ENCODE measurements at places on chromosomes 4 and X.

DNA sequence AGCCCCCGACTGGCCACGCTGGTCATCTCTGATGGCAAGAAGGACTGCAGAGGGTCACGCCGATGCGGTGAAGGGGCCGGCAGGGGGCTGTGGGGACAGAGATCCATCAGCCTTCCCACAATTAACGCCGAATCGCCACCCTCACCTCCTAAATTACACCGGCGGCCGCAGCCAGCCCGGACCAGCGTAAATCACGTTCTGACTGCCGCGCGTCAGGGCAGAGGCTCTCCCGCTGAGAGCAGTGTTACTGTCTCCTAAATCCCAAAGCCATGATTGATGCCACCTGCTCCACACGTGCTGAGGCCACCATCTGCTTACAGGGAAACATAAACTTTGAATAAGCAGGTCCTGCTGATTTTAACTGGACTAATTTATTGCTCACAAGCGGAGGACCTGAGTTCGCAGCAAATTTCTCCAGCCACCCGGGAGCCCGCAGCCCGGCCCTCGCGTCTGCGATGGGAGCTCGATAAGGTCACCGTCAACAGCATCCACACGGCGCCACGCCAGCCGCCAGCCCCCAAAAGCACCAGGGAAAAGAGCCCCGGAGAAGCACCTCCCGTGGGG is 127.3 kb upstream of the NKX1-1 start:
- DNase-seq: no peak

GRCh38 chr4:141676087-141676670 is 39.8 kb downstream of the IL15 start:
- DNase-seq: no peak

- DNase-seq: peak; percentile 84
Measured at GRCh38 chr4:122341886-122342285, 36.9 kb upstream of the ADAD1 start.

DNA sequence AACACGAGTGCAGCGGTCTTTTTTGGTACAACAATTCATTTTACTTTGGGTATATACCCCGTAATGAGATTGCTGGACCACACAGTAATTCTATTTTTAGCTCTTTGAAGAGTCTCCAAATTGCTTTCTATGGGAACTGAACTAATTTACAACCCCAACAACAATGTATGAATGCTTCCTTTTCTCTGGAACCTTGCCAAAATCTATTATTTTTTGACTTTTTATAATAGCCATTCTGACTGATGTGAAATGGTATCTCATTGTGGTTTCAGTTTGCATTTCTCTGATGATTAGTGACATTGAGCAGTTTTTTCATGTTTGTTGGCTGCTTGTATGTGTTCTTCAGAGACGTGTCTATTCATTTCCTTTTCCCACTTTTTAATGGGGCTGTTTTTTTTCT is 240.8 kb downstream of the STK32B start:
- DNase-seq: no peak

- peak; percentile 42 for DNase-seq
Measured at GRCh38 chr4:13159041-13159620, 325.0 kb downstream of the RAB28 start.

- DNase-seq: no peak
Measured at GRCh38 chr4:103998756-103999155, 279.0 kb upstream of the TACR3 start.

GRCh38 chr4:45946699-45947098 is 177.2 kb downstream of the GABRG1 start:
- no peak for DNase-seq

GRCh38 chr4:173793937-173794510 is 264.0 kb upstream of the HAND2 start:
- DNase-seq: no peak

- peak; percentile 73 for DNase-seq
Measured at GRCh38 chrX:151981129-151981528, 6.7 kb upstream of the GABRE start.

DNA sequence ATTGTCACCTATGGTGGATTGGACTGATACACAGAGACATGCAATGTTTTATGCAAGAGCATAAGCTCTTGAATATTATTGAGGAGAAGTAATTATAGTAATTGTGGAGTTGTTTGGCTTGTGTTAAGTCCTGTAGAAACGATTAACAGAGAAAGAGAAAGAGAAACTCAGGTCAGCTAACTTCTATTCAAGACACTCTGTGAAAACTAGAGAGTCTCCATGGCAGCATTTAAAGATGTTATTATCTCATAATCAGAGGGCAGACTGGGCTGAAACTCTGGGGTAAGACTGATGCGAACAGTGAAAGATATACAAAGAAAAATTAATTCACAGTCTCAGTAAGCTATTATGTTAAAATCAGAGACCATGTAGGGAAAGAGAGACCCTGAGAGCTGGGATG is 625.7 kb downstream of the FAT4 start:
- no peak for DNase-seq

DNA sequence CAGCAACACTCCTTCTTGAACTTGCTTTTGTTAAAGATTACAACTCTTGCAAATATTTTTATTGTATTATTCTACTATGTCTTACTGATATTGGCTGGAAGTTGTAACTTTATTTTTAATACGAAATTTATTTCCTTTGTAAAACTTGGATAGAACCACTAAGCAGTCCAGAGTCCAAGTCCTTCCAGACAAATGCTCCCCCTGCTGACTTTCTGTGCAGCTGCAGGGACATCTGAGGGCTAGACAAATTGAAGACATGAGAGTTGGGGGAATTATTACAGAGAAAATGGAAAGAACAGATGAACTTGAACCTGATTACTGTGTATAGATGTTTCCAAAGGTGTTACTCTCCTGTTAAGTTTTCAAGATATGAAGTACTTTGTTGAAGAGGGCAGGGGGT is 238.8 kb downstream of the GRIA3 start:
- no peak for DNase-seq

DNA sequence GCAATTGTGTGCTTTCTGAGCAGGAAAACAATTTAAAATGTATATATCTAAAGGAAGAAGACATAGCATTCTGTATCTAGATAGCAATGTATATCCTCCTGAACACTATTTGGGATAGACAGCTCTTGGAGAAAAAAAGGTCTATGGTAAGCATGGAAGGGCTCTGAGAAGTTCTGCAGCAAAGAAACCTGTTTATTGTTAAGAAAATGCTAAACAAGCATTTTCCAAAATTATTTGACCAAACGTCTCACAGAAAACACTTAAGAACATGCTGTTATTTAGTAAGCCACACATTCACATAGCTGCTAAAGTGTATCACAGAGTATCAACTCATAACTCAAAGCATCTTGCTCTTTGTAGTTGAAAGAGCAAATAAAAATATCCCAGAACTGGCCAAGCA is 67.9 kb downstream of the SH3RF1 start:
- no peak for DNase-seq

- no peak for DNase-seq
Measured at GRCh38 chrX:2220829-2221567, 279.8 kb downstream of the DHRSX start.

DNA sequence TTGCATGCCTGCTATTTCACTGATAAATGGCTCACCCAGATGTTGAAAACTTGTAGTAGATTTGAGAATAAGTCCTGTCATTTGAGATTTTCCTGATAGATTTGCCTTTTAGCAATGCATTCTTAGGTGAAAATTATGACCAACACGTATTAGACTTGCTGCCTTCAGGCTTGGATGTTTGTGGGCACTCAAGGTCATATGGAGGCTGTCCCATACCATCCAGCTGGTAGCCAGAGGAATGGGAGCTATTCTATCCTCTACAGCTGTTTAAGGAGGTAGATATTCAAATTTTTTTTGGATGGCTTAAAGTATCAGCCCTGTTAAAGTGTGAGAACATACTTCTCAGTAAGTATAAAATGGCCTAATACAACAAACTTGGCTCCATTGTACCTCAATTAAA is 34.7 kb downstream of the RTL3 start:
- DNase-seq: no peak

- DNase-seq: no peak
Measured at GRCh38 chr4:138238521-138239292, 3.4 kb downstream of the SLC7A11 start.

- no peak for DNase-seq
Measured at GRCh38 chrX:45068569-45068968, 132.1 kb downstream of the DIPK2B start.

DNA sequence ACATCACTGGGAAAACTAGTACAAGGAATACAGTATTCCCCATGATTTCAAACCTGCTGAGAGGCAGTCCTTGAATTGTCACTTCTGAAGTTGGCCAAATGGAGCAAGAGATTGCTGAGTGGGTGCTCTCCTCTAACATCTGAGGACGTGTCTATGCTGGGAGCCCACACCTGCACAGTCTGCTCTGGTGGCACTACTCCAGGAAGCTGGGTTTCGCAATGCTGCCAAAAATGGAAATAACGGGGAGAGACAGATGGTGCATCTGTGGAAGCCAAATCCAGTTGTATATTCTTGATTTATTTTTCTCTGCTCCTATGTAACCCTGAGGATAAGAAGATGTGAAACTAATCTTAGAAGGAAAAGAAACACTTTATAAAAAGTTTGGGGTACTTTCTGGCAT is 240.1 kb upstream of the CTSO start:
- DNase-seq: peak; percentile 43

- DNase-seq: no peak
Measured at GRCh38 chr4:61693520-61693919, 493.4 kb downstream of the ADGRL3 start.

DNA sequence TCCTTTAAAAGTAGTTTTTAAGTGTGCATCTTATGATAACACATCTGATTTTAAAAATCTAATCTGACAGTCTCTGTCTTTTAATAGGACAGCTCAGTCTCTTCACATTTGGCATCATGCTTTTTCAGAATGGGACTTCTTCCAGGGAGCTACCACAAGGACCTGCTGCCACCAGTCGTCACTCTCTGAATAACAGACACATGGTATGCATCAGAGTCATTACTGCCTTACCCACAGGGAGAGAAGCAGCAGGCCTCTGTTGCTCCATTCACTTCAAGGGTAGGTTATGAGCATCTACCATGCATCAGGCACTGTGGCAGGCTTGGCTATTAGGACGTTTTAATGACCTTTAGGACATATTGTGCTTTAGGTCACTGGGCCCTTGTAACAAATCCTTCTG is 50.0 kb upstream of the AFAP1 start:
- no peak for DNase-seq

GRCh38 chr4:173332963-173333657 is 1.0 kb downstream of the HMGB2 start:
- DNase-seq: no peak

DNA sequence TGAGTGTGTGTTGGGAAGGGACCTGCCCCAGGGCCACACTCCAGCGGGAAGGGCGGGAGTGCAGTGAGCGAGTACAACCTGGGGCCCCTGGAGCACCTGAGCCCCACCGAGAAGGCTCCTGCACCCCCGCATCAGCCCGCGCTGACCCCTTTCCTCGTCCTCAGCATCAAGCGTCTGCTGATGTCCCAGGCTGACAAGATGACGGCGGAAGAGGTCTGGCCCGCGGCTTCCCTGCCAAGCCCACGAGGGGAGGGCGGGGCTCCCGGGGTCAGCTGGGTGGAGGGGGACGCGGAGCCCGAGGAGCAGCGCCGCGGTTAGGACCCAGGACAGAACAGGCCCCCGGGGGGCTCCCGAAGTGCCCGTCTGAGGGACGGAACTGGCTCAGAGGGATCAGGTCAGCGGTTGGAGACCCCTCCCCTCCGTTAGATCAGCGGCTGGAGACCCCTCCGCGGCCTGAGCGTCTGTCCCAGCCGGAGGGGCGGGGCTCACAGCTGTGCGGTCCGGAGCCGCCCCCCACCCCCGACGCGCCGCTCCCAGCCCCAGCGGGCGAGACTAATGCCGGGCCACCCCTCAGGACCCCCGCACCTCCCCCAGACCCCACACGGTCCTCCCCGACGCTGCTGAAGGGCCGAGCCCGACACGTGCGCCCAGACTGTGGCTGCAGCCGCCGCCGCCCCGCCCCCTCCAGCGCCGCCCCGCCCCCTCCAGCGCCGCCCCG is 6.7 kb downstream of the MYL5 start:
- DNase-seq: no peak

DNA sequence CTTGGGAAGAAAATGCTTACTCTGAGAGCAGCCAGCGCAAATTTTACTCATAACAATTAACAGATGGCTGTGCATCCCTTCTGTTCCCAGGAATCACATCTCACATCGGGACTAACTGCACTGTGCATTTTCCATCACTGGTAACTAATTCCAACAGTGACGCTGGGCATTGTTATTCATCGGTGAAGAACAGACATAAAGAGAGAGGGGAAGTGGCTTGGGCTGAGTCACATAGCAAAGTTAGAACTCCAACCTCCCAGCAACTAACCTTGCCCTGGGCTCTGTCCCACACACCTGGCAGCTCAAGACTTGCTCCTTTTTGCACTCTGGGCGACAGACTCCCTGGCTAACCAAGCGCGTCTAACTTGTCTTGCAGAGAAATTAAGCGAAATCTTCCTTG is 6.4 kb upstream of the LONRF3 start:
- DNase-seq: no peak

DNA sequence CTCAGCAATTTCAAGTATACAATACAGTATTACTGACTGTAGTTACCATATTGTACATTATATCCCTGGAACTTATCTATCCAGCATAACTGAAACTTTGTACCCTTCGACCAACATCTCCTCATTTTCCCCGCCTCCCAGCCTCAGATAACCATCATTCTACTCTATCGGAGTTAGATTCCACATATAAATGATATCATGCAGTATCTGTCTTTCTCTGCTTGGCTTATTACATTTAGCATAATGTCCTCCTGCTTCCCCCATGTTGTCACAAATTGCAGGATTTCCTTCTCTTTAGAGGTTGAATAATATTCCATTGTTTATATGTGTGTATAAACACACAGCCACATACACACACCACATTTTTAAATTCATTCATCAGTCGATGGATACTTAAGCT is 218.1 kb downstream of the MAML3 start:
- no peak for DNase-seq

DNA sequence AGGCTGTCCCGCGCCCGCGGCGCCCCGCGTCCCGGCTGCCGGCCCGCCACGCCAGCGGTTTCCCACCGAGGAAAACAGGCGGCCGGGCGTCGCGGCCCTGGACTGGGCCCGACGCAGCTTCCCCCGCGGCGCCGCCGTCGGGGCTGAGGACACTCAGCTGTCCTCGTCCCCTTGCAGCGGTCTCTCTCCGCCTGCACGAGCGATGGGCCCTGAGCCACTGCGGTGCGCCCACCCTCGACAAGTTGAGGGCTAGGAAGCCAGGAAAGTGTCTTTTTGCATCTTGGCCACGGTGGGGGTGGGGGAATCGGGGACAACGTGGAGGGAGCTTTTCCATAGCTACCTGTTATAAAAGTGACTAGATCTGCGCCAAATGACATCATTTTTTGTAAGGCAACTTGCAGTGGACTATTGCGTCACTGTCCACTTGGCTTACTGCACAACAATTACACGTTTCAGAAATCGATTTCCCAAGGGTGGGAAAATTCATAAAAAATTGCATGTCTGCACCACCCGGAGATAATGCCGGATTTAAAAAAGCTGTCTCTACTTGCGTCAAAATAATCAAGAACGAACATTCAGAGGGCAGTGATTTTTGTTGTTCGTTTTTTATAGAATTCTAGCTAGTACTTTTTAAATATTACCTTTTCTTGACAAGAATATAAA is 1.1 kb downstream of the KLHL15 start:
- DNase-seq: peak; percentile 66

DNA sequence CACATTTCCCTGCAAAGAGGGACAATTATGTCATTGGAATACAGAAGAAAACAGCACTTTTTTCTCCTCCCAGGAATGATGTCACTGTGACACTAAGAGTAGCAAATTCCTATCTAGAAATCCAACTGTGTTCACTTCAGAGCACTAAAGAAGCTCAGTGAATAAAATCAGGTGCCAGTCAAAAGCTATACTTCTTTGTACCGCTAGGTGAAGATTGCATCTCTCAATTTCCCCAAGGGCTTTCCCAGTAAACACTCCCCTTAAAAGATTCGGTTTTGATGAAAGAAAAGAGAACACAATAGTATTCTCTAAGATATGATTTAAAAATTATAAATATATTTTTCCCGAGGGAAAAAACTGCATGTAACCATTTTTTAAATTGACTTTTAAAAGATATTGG is 104.7 kb upstream of the MID1 start:
- no peak for DNase-seq
